Stimulated activated CD4-positive, alpha-beta T cell treated with anti-CD3 and anti-CD28 coated beads, Interleukin-12 subunit alpha, Interleukin-12 subunit beta, amount 100 ng/mL, for 24 hours (primary cell): ENCODE measurements at places on chromosomes 1 and 21.

GRCh38 chr1:165481820-165482532, 37.0 kb upstream of the RXRG start:
- DNase-seq = no peak

DNA sequence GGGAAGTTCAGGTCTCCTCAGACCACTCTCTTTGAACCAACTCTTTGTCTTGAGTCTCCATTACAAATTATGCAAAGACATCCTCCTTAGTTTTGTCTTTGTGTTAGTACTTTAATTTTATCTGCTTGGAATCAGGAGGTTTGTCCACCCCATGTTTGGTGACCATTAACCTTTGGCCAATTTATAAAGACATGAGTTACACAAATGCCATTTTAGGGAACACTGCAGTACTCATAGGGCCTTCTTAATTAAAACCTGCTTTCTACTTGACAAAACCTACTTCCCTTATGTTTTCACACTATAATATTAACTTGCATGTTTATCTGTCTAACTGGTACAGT, 7.9 kb upstream of the CDC73 start:
- DNase-seq = no peak

DNA sequence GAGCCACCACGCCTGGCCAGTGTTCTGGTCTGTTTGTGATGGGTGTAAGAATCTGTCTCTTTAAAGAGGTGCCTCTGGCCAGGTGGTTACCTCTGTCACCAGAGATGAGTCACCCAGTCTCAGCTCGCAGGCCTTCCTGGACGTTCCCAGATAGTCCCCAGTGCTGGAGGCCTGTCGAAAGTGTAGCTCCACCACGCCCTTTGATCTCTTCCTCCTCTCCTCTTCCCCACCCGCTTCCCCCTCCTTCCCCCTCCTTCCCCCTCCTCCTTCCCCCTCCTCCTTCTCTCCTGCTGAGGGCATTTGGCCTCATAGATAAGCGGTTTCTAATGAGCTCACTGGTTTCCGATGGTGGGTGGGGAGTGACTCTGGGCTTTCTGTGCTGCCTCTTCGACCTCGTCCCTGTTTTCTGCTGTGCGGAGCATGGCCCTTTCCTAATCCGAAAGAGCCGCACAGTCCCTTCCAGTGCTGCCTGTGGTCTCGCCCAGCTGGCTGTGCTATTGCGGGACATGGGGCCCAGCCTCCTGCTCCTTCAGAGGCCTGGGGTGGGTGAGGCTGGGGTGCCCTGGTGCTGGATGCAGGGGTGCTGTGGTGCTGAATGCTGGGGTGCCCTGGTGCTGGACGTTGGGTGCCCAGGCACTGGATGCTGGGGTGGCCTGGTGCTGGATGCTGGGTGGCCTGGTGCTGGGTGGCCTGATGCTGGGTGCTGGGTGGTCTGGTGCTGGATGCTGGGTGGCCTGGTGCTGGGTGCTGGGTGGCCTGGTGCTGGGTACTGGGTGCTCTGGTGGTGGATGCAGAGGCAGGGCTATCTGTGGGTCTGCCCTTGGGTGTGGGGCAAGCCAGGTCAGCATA, 19.2 kb downstream of the AGPAT3 start:
- DNase-seq = peak; percentile 7

- DNase-seq = no peak
Observed at GRCh38 chr1:224087286-224087794, 26.6 kb upstream of the FBXO28 start.

DNA sequence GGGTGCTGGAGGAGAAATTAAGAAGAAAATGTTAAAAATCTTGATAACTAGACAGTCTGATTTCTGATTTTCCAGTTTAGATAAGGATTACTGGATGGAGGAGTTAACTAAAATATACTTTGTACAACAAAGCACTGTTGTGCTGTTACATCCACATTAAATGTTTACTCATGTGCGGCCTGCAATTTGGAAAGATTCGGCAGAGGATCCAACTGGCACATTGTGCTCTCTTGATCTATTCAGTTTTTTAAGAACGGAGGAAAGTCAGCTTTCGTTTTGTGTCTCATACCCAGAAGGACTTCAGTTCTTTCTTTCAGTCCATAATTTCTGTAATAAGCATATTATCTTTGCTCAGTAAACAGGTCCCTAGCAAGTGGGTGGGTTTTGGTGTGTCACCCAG, 52.5 kb downstream of the UCK2 start:
- DNase-seq = no peak

DNA sequence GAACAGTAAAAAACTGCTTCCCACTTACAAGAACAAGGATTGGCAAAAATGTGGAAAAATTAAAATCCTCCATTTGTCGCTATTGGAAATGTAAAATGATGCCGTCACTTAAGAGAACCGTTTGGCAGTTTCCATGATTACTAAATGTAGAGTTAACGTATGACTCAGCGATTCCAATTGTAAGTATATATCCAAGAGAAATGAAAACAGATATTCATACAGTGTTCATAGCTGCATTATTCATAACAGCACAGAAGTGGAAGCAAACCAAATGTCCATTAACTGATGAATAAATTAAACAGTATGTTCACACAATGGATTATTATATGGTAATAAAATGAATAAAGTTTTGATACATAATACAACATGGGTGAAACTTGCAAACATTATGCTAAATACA, 971.0 kb downstream of the AMY1C start:
- DNase-seq = no peak
